ENCODE measurements at places on chromosomes 4 and X.

DNA sequence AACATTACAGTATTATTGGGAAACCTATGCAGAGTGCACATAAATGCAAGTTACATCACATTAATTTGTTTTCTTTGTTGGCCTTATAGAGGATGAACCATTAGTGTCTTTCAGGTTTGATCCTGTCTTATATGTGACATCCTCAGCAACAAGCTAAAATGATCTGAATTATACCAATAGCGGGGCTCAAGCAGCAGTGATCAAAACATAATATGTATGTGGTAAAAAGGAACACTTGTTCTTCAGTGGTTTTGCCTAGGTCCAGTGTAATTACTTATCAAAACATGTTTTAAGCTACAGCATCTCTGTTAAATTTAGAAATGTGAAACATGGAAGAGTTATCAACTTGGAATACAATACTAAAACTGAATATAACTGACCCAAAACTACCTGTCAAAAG lies 9.1 kb downstream of the TAF9B start:
- DNase-seq = no peak

GRCh38 chr4:112231779-112232713 lies at the start of gene AP1AR:
TSS of gene AP1AR (plus strand) at chr4:112231787. CDS start at chr4:112232092, 305 bp downstream.
- DNase-seq = peak; percentile 64

- DNase-seq = no peak
These were observed 343.6 kb downstream of the SPRY1 start for GRCh38 chr4:123740236-123740635.

DNA sequence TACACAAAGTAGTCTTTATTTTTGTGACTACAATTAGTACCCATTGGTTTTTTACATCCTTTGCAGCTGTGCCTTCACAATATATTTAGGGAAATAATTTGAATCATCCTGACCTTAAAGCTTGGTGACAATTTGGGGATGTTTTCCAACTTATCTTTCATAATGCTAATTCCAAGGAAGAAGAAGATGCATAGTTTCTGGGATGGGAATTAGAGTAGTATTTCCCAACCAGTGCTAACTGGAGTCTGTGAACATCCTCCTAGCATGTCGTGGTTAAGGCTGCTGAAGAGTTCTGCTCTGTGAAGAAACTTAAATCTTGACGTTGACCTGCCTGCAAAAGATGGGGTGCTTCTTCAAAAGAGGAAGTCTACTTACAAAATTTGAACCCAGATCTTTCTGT lies 173.5 kb downstream of the ANK2 start:
- DNase-seq = no peak

GRCh38 chr4:120109406-120109805 lies 42.8 kb upstream of the MAD2L1 start:
- DNase-seq = no peak

All from activated naive CD4-positive, alpha-beta T cell (primary cell).